ENCODE measurements at places on chromosomes 16 and 17. TPM values are rescaled to one million over a fixed set of nuclear protein-coding genes. Genes with fewer than 3 reads are reported as not detected.

DNA sequence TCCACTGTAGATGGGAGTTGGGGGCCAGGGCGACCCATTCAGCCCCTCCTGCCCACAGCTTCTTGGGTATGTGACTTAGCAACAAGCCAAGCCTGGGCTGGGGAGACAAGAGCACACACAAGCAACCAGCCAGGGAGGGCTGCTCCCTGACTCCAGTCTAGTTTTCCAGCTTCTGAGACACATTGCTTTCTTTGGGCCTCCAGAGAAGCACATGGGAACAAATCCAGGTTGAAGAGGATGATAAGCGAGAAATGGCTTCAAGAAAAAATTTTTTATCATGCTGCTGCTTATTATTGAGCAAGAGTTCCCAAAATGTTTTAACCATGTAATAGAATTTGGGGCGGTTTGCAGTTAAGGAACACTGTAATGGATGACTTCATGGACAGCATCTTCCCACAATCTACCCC lies 173.7 kb downstream of the SOX9 start:
- DNase-seq, result no peak

GRCh38 chr16:84087466-84088151 lies 29.1 kb downstream of the MBTPS1 start:
- no peak for DNase-seq

GRCh38 chr17:59401725-59402124 lies 70.3 kb downstream of the YPEL2 start:
- no peak for DNase-seq

DNA sequence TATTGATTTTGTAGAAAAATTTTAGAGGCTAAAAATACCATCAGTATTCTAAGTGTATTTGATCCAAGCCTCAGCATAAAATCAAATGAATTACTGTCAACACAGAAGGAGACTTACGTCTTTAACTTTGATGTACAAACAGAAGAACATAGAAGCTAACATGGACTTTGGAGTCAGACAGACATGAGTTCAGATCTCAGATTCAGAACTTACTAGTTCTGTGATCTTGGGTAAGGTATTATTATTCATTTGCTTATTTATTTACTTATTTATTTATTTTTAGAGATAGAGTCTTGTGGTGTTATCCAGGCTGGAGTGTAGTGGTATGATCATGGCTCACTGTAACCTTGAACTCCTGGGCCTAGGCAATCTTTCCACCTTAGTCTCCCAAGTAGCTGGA lies 4.0 kb upstream of the SLFN12L start:
- no peak for DNase-seq

DNA sequence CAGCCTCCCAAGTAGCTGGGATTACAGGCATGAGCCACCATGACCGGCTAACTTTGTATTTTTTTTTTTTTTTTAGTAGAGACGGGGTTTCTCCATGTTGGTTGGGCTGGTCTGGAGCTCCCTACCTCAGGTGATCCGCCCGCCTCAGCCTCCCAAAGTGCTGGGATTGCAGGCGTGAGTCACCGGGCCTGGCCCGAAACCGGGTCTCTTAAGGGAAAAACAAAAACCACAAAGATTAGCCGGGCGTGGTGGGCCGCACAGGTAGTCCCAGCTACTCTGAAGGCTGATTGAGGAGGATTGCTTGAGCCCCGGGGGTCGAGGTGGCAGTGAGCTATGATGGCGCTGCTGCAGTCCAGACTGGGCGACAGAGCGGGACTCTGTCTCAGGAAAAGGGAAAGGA lies 19.9 kb upstream of the RBL2 start:
- no peak for DNase-seq

DNA sequence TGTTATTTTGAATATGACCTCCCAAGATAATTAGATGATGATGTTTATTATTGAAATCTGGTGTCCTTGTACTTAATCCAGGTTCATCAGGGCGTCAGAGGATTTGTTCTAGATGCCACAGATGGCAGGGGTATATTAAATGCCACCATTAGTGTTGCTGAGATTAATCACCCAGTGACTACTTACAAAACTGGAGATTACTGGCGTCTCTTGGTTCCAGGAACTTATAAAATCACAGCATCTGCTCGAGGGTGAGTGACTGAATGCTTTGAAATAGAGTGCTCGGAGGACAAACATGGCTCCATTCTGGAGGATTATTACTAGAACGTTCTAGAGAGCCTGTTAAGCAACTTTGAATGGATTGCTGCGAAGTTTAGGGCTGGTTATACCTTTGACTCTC lies 33.5 kb upstream of the GOSR1 start:
- DNase-seq, result no peak

GRCh38 chr17:11372692-11373091 lies 131.7 kb downstream of the SHISA6 start:
- no peak for DNase-seq

- DNase-seq, result no peak
Observed at GRCh38 chr16:50925758-50926357, 184.0 kb downstream of the CYLD start.

GRCh38 chr17:2435181-2435741 lies 34.4 kb upstream of the MNT start:
- no peak for DNase-seq

DNA sequence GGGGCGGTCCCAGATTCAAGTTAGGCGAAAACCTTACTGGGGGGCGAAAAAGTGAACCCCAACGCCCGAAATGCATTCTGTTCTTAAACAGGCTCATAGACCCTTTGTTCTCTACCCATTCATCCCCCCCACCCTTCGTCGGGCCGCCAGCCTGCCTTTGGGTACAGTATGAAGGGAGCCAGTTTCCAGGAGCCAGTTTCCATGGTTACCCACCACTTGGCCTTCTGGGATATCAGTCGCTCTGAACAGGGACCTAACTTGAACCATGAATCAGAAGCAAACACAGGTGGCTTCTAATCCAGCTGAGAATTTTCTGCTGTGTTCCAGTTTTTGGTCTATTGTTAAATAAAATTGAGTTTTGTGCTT lies 532 bp downstream of the DHX40 start:
- peak; percentile 86 for DNase-seq

Gene MYH8
- not detected for polyA plus RNA-seq

Gene HSD11B2
- 1.6 TPM for polyA plus RNA-seq

Gene AANAT
- polyA plus RNA-seq, result not detected

Gene ESRP2
- 0.07 TPM for polyA plus RNA-seq

Data from A549 (cell line).